ENCODE measurements at places on chromosomes 3 and 15. TPM values are rescaled to one million over a fixed set of nuclear protein-coding genes. Genes with fewer than 3 reads are reported as not detected.

DNA sequence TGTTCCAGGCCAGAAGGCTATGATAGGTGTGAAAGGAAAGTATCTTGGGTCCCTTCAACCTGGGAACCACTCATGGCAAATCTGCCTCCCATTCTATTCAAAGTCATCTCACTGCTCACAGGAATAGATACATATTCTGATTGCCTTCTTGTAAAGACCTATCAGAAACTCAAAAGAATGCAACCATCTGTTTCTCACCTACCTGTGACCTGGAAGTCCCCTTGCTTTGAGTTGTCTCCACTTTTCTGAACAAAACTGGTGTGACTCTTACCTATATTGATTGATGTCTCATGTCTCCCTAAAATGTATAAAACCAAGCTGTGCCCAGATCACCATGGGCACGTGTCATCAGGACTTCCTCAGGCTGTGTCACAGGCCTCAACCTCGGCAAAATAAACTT, 1149.3 kb downstream of the NSUN3 start:
- H3K27me3 ChIP-seq = no peaks in the 10 kb centered on the region
- DNase-seq = no peak
- no peak overlapping the region for H3K4me3 ChIP-seq

DNA sequence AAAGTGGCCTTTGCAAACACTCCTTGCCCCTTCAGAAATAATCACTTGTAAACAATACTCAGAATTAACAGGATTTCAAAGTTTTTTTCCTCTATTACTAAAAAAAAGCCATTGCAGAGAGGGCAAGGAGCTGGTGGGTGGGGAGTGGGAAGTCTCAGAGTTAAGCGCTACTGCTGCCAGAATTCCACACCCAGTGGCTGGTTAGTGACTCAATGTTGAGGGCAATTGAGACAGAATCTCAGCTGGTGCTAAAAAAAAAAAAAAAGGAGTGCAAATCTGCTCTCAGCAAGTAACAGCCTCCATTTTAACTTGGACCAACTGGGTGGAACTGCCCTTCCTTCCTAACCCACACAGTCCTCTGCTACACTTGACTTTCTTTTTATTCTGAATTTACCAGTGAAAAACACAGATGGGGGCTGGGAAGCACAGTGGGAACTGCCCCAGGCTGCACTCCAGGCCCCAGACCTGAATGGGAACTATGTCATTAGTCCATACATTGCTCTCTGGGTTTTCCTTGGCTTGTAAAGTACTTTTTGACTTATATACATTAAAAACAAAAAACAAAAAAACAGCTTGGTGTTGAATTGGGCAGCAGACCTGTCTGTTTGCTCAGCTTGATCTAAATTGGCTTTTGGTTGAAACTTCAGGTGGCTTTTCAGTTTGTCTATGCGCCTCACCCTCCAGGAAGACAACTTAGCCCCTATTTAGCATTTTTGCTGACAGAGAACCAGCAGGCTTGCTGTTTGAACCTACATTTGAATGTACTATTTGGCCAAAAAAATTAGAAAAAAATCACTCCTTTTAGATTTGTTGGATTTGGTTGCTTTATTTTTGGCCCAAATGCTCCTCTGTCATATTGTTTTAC, 357.8 kb upstream of the TBL1XR1 start:
- peaks cover 9% of the 10 kb centered on the region for H3K4me1 ChIP-seq
- no peaks in the 10 kb centered on the region for H3K36me3 ChIP-seq
- no peak overlapping the region for H3K4me3 ChIP-seq
- peaks cover 5% of the 10 kb centered on the region for H3K27me3 ChIP-seq
- no peak overlapping the region for H3K27ac ChIP-seq

GRCh38 chr15:35215093-35215492, 130.0 kb upstream of the NANOGP8 start:
- H3K36me3 ChIP-seq = no peaks in the 10 kb centered on the region
- no peak for DNase-seq
- H3K27me3 ChIP-seq = no peaks in the 10 kb centered on the region
- H3K4me3 ChIP-seq = no peak overlapping the region
- no peak overlapping the region for H3K27ac ChIP-seq
- H3K4me1 ChIP-seq = no peaks in the 10 kb centered on the region

DNA sequence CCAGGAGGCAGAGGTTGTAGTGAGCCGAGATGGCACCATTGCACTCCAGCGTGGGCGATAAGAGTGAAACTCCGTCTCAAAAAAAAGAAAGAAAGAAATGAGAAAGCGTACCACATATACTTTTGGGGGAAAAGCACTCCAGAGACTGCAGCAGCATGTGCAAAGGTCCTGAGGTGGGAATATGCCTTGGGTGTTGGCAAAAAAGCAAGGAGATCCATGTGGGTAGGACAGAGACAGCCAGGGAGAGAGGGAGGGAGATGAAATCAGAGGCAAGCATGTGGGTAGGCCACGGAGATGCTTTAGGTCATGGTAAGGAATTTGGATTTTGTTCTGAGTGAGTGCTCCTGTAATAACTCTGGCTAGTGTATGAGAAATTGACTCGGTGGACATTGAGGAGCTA, 3.7 kb upstream of the SH3BP5 start:
- peaks cover 4% of the 10 kb centered on the region for H3K27me3 ChIP-seq
- DNase-seq = no peak
- H3K4me3 ChIP-seq = no peak overlapping the region

GRCh38 chr3:39631136-39631535, 163.7 kb downstream of the MOBP start:
- H3K27me3 ChIP-seq = peaks cover 4% of the 10 kb centered on the region
- no peak overlapping the region for H3K4me3 ChIP-seq
- no peak overlapping the region for H3K27ac ChIP-seq
- H3K4me1 ChIP-seq = no peaks in the 10 kb centered on the region
- DNase-seq = no peak

DNA sequence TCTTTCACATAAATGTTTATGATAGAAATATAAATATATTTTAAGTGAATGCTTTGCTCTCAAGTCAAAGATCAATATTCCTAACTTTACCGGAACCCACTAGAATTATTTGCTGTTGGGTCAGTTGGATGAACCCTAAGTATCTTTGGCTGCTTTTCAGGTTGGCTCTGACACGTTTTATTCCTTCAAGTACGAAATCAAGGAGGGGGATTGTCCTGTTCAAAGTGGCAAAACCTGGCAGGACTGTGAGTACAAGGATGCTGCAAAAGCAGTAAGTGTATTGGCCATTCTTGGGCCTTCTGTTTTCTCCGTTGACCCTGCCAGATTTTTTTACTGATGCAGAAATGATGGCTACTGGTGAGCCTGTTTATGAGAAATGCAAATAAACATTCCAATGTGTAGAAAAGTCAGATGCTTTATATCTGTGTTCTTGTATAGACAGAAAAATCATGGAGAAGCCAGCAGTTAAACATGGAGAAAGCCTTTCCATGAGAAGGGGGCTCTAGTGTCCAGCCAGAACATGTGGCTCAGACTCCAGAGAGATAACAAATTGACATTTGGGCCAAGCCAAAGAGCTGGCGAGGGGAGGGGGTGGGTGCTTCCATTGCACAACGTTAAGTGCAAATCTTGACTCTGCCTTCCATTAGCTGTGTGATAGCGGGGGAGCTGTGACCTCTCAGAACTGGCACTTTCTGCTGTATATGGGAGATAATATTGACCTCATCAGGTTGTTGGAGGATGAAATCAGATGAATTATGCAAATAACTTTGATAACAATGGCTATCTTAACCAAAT, 3.0 kb downstream of the KNG1 start:
- no peaks in the 10 kb centered on the region for H3K36me3 ChIP-seq
- H3K4me3 ChIP-seq = no peak overlapping the region
- H3K27ac ChIP-seq = no peak overlapping the region
- no peak for DNase-seq

DNA sequence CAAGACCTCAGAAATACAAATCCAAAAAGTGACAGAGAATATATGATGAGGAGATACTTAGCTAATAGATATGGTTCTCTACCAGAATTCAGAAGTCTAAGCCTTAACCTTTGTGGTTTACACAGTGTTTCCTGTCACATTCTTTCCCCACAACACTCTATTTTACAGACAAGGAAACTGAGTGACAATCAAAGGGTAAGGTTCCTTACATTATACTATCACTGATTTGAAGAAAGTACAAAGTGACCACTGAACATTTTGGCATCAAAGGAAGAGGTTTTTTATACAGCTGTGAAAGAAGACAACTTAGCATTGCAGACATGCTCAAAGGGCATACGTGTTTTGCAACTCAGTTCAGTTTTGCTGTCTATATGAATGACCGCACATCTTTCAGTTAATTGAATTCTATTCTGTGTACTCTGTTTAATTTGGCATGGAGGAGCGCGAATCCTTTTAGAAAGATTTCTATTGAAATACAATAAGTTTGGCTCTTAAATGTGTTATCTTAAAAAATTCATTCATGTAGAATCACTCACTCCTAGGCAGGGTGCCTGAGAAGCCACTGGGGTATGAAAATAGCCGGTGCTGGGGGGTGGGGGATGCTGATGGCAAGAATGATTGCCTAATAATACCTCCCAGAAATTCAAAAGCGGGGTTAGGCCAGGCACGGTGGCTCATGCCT, 66.5 kb upstream of the SKOR1 start:
- no peak overlapping the region for H3K4me3 ChIP-seq
- peaks cover 1% of the 10 kb centered on the region for H3K27me3 ChIP-seq
- DNase-seq = no peak
- no peak overlapping the region for H3K27ac ChIP-seq
- H3K4me1 ChIP-seq = peaks cover 21% of the 10 kb centered on the region

DNA sequence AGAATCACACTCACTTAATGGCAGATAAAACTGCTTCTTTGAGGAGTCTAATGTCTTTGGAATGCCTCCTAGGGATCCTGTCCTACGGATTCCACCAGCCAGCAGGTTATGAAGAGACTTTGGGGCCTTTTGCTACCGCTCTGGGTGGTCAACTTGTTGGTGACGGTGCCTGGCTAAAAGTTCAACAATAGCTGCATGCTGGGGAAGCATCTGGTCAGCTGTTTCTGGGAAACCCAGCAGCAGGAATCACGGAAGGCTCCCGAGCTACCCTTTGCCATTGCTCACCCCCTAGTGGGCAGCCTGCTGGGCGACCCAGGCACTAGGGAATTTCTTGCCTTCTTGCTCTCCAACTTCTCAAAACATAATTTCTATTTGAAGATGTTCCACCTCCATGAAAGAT, 263.3 kb downstream of the NEK10 start:
- H3K36me3 ChIP-seq = no peaks in the 10 kb centered on the region
- H3K4me1 ChIP-seq = peaks cover 15% of the 10 kb centered on the region
- peaks cover 8% of the 10 kb centered on the region for H3K27me3 ChIP-seq
- no peak for DNase-seq
- no peak overlapping the region for H3K4me3 ChIP-seq
- H3K27ac ChIP-seq = no peak overlapping the region

DNA sequence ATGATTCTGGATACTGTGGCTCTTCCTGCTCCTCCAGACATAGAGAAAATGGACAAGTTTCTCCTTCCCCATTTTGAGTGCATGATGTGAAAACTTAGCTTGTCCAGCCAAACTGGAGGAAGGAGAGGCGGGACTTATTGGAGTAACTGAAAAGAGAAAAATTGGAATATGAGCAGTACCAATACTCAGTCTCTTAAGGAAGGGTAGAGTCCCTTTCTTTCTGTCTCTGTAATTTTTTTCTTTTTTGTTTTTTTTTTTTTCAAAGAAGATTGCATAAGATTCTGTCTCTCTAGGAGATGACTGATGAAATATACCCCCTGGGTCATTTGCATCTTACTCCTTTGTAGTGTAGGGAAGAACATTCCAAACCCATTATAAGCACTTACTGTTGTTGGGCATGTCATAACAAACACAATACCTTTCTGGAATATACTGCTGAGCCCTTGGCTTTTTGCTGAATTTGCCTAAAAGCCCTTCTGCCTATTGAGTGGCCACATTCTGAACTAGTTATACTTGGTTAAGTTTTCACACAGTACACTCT, 498.1 kb upstream of the TPRG1 start:
- peak overlapping the region; percentile 68 for H3K27ac ChIP-seq
- DNase-seq = peak; percentile 80
- no peak overlapping the region for H3K4me3 ChIP-seq
- H3K4me1 ChIP-seq = peaks cover 35% of the 10 kb centered on the region
- H3K27me3 ChIP-seq = no peaks in the 10 kb centered on the region

DNA sequence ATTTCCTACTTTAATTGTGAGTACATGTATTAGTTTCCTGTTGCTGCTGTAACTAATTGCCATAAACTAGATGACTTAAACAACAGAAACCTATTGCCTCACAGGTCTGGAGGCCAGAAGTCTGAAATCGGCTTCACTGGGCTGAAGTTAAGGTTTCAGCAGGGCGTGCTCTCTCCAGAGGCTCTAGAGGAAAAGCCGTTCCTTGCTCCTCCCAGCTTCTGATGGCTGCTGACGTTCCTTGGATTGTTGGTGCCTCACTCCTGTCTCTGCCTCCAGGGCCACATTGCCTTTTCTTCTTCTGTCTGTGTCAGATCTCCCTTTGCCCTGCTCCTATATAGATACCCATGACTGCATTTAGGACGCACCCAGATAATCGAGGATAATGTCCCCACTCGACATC, 80.9 kb downstream of the ARHGAP31 start:
- peaks cover 6% of the 10 kb centered on the region for H3K36me3 ChIP-seq
- no peak overlapping the region for H3K4me3 ChIP-seq
- H3K27ac ChIP-seq = no peak overlapping the region
- no peaks in the 10 kb centered on the region for H3K4me1 ChIP-seq
- no peak for DNase-seq
- H3K27me3 ChIP-seq = no peaks in the 10 kb centered on the region

- no peaks in the 10 kb centered on the region for H3K4me1 ChIP-seq
- H3K27me3 ChIP-seq = no peaks in the 10 kb centered on the region
- no peak for DNase-seq
- H3K27ac ChIP-seq = no peak overlapping the region
Measured at GRCh38 chr3:195172039-195172684, 98.8 kb downstream of the XXYLT1 start.

DNA sequence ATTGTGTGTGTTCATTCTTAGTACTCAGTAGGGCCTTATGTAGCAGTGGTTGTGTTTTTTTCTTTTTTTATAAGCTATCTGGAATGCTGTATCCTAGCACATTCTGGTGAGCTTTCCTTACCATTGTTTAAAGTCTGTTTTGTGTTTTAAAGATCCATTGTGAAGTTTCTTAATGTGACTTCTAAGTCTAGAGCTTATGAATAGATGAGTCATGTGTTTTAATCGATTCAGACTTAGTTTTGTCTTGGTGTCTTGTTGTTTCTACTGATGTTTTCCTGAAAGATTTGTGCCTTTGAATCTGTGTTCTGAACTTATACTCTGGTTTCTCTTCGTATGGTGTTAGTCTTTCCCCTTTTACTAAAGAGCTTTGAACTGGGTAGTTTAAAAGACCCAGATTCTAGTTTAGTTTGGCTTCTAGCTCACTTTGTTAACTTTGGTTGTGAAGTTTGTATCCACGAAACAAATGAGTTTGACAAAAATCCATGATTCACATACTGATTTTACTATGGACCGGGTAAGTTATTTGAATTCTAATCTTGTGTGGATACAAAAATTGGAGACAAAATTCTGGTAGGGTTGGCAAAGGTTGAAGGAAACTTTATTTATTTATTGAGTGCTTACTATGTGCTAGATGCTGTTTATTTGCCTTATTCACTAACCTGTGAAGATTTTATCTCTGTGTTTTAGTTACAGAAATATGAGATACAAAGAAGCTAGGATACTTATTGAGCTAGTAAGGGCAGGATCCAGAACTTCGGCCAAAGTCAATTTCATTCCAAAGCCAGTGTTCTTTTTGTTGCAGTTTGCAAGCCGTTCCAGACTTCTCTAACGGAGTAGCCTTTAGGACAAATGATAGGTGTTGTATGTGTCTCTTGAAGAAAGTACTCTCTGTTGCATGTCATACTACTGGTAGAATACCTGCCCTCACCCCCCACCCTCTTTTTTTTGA, 24.8 kb downstream of the AKAP13 start:
- peak overlapping the region; percentile 82 for H3K27ac ChIP-seq
- H3K27me3 ChIP-seq = no peaks in the 10 kb centered on the region
- H3K4me3 ChIP-seq = peak overlapping the region; percentile 78
- peaks cover 82% of the 10 kb centered on the region for H3K4me1 ChIP-seq
- peaks cover 2% of the 10 kb centered on the region for H3K36me3 ChIP-seq
- DNase-seq = no peak

Gene RLBP1
- not detected for total RNA-seq

Gene GLDN
- not detected for total RNA-seq

Gene SERINC4
- total RNA-seq = not detected

All from HFFc6 (cell line).